ENCODE measurements at places on chromosomes 12 and 14.

DNA sequence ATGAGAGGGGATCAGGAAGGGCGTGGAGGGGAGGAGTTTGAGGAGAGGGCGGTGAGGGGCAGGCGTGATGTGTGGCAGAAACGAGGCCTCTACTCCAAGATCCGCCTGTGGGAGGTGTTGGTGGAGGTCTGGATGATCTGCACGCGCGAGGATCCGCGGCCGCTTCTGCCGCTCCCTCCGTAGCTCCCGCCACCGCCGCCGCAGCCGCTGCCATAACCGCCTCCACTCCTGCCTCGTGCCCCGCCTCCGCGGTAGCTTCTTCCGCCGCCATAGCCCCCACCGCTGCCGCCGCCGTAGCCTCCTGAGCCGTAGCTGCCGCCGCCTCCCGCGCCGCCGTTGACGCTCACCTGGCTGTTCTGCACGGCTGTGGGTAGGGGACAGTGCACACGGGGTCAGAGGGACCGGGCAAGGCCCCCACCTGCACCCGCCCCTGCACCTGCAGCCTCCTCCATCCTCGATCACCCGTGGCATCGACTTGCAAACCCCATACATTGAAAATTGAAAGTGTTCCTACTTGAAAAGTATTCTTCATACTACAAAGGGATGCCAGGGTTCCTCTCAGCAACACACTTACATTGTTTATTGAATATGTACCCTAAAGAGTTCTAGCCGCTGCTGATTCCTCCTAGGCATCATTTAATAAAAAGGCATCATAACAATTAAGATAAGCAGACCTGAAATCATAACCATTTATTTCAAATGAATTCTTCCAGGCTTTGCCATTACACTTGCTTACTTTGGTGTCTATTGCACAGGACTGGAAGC is 11.1 kb upstream of the KRT1 start:
- peak; percentile 26 for DNase-seq

- no peak for DNase-seq
These were observed 245.4 kb downstream of the DIO2 start for GRCh38 chr14:79965896-79966295.

DNA sequence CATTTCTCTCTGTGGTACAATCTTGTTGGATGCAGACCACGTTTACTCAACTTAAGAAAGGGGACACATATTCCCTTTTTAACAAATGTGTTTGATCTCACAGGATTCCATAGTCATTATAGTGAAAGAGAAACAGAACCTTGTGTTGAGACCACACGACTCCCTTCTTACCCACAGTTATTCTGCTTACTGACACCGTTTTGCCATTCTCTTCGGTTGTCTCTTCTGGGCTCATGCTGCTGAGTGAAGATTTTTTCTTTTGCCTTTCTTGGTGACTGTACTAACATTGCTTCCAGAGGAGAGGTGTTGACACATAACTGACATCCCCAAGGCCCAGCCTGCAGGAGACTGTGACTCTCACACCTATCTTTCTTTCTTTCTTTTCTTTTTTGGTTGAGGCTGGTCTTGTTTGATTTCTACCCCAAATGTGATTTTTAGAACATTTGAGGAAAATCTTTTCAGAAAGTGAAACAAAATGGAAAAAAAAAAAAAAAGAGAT is 61.2 kb upstream of the OTOGL start:
- DNase-seq, result no peak

DNA sequence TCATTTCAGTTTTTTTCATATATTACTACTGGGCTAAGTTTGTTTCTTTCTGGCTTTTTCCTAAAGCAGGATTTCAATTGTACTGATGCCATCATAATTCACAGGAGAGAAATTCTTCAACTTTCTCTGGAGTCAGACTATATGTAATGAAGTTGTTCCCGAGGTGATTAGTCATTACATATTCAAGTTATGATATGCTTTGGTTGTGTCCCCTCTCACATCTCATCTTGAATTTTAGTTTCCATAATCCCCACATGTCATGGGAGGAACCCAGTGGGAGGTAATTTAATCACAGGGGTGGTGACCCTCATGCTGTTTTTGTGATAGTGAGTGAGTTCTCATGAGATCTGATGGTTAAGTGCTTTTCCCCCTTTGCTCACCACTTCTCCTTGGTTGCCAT is 227.5 kb upstream of the LRIG3 start:
- no peak for DNase-seq

DNA sequence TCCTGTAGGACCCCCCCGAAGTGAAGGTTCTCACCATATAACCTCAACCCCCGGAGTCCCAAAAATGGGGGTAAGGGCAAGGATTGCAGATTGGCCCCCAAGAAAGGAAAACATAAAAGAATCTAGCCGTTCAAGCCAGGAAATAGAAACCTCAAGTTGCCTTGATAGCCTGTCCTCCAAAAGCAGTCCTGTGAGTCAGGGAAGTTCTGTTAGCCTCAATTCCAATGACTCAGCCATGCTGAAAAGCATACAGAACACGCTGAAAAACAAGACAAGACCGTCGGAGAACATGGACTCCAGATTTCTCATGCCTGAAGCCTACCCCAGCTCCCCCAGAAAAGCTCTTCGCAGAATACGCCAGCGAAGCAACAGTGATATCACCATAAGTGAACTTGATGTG is 344.2 kb upstream of the RGS6 start:
- DNase-seq, result no peak

DNA sequence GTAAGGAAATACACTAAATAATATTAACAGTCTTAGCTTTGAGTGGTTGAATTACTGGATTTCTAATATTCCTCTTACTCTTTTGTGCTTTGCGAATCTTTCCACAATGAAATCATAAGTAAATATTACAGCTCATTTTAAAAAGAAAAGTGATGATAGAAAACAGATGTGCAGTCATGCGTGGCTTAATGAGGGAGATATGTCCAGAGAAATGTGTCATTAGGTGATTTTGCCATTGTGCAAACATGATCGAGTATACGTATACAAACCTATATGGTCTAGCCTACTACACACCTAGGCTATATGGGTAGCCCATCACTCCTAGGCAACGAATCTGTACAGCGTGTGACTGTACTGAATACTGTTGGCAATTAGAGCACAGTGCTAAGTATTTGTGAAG is 59.3 kb downstream of the SLC15A5 start:
- no peak for DNase-seq

DNA sequence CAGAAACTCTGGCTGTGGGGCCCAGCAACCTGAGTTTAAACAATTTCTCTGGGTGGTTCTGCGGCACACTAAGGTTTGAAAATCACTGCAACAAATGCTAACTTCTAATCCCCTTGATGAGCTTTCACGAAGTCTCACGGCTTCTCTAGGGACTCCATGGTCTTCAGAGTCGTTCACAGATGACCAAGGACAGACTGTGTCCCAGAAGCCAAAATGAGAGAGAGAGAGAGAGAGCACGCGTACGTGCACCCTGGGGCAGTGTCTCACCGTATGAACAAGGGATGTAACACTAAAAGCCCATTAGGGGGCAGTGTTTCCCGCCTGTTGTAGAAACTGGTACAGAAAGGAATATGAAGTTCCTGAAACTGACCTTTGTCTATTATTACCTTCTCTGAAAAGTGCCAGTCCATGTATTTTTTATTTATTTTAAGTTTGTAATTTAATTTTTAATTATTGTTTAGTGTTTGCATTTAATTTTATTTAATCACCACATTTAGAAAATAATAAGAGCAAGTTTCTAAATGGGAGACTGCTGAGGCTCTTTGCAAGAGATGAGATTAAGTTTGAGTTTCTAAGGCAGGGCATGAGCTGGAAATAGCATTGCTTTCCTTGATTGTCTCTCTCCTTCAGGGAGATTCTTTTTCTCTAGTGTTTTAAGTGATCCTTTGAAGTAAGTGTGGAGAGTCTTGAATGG is 3.4 kb downstream of the APOLD1 start:
- peak; percentile 35 for DNase-seq

GRCh38 chr12:58888131-58888783 is 32.0 kb downstream of the LRIG3 start:
- DNase-seq, result no peak

- no peak for DNase-seq
These were observed 123.3 kb downstream of the SSPN start for GRCh38 chr12:26318661-26319068.

DNA sequence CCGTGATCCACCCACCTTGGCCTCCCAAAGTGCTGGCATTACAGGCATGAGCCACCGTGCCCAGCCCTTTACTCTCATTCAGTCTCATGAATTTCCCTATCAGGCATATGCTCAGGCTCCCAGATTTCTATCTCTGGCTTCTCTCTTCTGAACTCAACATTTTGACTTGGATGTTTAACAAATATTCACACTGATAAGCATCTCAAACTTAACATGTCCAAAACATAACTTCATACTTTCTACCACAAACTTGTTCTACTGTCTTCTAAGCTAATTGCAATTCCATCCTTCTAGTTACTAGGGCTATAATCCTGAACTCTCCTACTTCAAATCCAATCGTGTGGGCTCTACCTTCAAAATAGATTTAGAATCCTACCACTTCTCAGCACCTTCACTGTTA is 73.9 kb upstream of the PAWR start:
- no peak for DNase-seq

GRCh38 chr12:103495469-103496456 is at the start of gene C12orf42:
TSS of gene C12orf42 (minus strand) at chr12:103495968. CDS start at chr12:103478426, 17,542 bp downstream.
- no peak for DNase-seq

GRCh38 chr14:22332686-22333421 is 256.2 kb downstream of the DAD1 start:
- DNase-seq, result no peak

DNA sequence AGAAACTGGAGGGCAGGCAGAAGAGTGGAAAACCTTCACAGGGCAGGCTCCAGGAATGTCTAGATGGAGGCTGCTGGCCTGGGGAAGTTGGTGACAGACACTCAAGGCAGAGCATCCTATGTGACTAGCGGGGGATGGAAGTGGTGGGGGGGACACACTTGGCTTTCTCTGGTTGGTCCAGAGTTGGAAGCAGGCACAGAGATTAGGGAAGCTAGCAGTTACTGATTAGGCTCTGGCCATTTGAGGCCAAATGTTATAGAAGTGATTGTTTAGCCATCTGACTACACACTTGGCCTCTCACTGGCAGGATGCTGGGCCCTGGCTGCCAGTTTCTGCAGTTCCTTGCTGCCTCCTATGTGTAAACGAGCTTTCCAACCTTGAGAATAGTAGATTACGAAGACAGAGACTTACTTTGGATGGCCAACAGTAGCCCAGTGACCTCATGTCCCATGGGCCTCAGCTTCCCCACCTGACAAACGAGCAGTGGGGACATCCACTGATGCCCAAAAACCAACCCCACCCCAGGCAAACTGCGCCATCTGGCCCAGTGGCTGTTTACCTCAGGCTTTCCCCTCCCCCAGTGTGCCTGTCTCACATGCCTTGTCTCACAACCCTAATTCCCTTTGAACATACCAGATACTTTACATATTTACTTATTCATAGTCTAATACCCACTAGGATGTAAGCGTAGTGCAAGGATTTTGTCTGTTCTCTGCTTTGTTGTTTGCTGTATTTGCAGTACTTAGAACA is 102.7 kb downstream of the PAPLN start:
- DNase-seq, result no peak

GRCh38 chr14:98035396-98035795 is 1236.6 kb downstream of the BCL11B start:
- no peak for DNase-seq

GRCh38 chr12:71565535-71565934 is 98.1 kb downstream of the ZFC3H1 start:
- no peak for DNase-seq

DNA sequence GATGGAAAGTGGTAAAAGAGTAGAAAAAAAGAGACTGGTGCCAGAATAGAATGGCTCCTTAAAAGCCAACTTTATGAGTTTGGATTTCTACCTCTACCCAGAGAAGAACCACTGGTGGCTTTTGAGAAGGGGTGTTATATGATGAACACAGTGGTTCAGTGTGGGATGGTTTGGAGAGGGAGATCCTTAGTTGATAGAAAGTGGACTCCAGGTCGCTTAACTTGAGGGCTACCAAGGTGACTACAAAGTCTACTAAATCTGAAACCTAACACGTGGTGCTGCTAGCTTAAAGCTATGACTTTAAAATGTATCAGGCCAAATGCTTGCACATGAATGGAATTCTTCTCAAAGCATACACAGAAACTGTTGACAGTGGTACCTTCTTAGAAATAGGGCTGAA is 8.4 kb downstream of the SPTB start:
- no peak for DNase-seq

DNA sequence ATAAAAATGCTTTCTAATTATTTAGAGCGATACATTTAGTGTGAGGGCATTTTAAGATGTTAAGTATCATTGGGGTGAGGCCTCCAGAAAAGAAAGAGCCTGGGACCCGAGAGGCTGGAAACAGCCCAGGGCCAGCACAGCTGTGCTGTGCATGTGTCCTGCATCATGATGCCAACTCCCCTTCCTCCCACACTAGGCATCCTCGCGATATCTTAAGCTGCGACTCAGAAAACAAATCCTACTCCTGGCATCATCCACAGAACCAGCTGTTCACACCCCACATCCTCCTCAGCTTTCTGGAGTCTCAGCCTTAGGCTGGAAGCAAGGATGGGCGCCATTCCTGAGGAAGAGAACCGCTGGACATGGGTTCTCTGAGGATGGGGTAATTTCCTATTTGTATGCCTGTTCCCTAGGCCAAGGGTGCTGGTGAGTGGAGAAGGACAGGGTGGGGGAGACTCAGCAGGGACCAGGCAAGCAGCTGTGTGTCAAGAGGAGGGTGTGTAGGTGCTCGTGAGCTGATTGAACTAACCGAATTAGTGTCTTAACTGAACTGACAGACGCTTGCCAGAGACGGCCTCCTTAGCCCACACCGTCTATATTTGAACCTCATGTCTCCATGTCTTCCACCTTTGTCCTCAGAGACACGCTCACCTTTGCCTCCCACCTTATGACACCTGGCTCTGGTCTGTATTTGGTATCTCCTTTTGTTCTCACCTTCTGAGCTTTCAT is 15.6 kb upstream of the MCRS1 start:
- no peak for DNase-seq

GRCh38 chr12:18415227-18415626 is 153.9 kb downstream of the PIK3C2G start:
- no peak for DNase-seq

DNA sequence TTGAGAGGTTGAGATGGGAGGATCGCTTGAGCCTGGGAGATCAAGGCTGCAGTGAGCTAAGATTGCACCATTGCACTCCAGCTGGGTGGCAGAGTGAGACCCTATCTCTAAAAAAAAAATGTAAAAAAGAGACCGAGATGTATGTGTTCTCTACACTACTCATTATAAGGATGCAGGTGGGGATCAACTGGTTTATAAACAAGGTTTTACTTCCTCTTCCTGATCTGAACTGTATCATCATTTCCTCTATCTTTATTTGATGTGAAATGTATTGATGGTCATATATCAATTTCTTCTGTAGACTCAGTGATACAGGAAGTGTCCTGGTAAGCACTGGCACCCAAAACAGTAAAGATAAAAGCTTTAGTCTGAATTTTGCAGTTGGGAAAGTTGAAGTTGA is 20.1 kb upstream of the USP44 start:
- DNase-seq, result no peak

GRCh38 chr12:11861864-11862600 is 208.7 kb upstream of the BCL2L14 start:
- DNase-seq, result no peak

Measured in stimulated activated CD4-positive, alpha-beta T cell treated with anti-CD3 and anti-CD28 coated beads, Interleukin-1b, Interleukin-23, amount 100 ng/mL, for 24 hours (primary cell).